NAMALWA (cell line): ENCODE measurements at places on chromosomes 7 and 10.

DNA sequence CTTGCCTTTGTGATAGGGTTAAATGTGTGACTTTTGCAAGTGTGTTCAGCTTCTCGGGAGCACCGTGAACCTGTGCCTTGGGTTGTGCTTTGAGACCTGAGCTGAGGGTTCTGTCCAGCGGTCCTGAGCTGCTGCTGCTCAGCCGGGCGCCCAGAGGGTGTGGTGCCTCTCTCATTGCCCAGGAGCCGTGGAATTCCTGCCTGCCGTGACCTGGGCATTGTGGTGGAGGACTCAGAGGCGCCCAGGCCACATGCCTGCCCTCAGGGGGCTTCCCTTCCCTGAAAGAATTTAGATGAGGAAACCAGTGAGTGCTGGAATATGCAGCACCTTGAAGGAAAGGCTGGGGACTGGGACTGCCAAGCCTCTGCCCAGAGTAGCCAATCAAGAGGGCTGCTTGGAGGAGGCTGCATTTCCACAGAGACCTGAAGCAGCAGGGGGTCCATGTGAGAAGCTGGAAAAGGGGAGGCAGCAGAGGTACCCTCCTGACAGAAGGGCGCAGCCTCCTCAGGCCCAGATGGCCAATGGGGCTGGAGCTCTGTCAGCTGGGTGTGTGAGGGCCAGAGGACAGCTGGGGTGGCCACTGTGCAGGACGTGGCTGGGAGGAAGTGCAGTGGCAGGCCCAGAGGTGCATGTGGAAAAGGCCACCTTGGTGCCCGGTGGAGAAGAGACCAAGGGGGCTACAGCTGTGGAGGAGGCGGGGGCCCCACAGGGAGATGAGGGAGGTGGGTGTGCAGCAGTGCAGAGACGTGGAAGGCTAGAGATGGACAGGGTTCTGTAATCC, 107.3 kb downstream of the NKX6-2 start:
- no peak for DNase-seq

GRCh38 chr7:99833289-99833877, 5.6 kb downstream of the CYP3A43 start:
- no peak for DNase-seq

GRCh38 chr10:11557513-11557912, 53.9 kb downstream of the USP6NL start:
- no peak for DNase-seq

GRCh38 chr7:23685731-23686130, 5.7 kb downstream of the FAM221A start:
- no peak for DNase-seq

- DNase-seq, result no peak
These were observed 338.8 kb downstream of the PTPRN2 start for GRCh38 chr7:158248816-158249215.

DNA sequence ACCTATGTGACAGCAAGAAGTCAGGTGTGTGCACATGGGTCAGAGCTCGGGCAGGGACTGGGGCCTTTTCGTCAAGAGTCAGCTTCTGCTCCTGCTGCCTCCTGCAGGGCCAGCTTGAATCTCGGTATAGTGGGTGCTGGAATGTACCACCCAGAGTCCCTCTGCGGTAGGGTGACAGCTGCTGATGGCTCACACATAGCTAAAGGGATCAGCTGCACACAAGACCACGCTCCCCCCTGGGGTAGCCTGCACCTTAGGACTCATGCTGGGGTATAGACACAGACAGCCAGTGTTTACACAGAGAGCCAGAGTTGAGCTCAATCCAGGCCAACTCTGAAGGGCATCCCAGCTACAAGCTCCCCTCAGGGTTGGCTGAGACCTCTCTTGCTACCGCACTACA, 14.0 kb upstream of the COL13A1 start:
- no peak for DNase-seq

DNA sequence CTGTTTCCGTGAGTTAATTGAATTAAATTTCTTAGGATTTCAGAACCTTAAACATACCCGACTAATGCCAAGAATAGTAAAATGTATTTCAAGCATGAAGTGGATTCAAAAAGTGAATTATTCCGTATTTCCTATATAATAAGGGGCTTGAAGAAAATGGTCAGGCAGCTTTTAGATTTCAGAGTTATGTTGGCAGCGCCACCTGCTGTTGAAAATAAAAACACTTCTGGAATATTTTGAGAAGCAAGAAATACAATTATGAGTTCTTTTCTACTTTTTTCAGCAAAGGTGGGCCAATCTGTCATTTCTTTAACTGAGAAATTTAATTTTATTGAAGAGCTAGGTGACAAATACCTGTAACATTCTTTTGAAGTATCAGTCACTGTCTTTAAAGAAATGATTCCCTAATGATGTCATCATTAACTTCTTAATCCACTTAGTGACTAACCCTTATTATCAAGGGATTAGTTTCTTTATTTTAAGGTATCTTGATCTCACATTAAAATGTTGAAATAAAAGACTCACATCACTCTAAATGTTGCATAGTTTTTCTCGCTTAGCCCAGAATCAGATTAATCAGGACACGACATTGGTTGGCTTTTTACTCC, 36.6 kb upstream of the AGR3 start:
- peak; percentile 68 for DNase-seq

DNA sequence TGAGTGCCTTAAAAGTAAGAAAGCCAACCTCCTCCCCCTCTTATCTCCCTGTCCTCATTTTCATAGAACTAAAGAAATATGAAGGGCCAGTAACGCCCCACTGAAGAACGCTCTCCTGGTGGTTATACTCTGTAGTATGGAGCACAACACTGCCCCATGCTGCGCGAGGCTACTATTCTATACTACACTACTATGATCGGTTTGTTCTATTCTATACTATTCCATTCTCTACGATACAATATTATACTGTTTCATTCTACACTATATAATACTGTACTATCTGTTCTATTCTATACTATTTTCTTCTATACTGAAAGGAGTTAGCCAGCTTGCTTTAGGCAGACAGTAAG, 34.8 kb downstream of the DIP2C start:
- no peak for DNase-seq

DNA sequence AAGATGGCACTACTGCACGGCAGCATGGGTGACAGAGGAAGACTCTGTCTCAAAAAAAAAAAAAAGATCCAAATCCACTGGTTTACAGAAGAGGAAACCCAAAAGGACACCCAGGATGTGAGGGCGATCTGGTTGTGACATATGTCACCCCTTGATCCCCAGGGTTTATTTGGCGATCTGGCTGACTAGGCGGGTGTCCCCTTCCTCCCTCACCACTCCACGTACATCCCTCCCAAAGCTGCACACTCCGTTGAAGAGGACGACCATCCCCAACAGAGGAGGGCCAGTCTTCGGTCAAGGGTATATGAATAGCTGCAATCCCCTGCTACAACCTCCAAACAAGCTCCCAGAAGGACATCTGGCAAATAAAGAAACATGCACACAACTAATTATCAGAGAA, 111.6 kb downstream of the HTR5A start:
- no peak for DNase-seq

DNA sequence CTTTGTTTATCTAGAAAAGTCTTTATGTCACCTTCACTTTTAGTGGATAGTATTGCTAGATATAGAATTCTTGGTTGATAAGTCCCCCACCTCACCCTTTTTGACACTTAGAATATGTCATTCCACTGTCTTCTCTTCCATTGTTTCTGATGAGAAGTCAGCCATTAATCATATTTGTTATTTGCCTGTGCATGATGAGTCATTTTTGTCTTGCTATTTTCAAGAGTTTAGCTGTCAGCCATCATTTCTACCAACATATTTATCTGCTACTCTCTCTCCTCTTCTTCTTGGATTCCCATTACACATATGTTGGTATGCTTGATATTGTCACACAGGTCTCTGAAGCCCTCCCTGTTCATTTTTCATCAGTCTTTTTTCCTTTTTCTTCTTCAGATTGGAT, 160.8 kb upstream of the TCF7L2 start:
- DNase-seq, result no peak
